Skin of body (tissue), 3 donors: ENCODE measurements at places on chromosomes 4 and X.

DNA sequence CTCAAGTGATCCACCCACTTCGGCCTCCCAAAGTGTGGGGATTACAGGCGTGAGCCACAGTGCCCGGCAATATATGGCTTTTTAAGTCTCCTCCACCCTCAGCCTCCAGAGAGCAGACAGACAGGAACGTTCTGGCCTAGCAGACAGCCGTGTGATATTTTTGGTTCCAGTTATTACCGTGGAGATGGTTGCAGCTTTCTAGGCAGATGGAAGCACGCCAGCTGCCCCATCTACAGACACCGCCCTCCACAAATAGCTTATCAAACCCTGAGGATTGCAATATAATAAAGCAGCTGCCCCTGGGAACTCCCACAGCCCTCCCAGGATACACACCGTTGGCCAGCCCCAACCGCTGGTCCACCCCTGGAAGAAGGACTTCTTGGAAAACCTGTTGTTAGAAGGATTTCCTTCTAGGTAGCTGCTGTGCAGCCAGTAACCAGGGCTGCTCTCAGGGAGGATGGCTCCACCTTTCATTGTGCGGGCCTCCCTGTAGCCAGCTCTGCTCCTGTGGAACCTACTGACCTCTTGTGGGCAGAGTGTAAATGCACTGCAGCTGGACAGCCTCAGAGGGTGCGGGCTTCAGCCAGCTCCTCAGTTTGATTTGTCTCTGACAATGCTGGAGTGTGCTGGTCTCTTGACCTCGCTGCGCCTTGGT, 44.0 kb downstream of the SLC25A5 start:
- DNase-seq: no peak

GRCh38 chrX:129086802-129087201, 436.5 kb downstream of the SMARCA1 start:
- no peak for DNase-seq

GRCh38 chr4:183919141-183919540, 14.0 kb downstream of the STOX2 start:
- peak; percentile 4 for DNase-seq

GRCh38 chr4:58941286-58941685, 1831.1 kb upstream of the IGFBP7 start:
- no peak for DNase-seq

- peak; percentile 82 for DNase-seq
These were observed 92.9 kb downstream of the EGF start for GRCh38 chr4:110005461-110006056.

DNA sequence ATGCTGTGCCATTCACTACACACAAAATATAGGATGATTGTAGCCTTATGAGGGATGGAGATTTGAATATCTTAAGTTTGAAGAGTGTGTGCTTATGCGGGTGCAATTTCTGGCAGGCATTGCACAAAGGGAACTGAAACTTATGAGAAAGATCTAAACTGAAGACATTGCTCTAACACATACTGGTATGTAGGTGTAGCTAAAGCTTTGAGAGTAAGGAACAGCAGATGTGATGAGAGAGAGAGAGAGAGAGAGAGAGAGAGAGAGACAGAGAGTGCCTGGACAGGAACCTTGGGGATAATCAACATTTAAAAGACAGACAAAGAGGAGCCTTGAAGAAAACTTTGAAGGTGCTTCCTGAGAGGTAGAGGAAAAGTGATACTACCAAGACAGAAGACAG, 379.7 kb downstream of the SPRY1 start:
- no peak for DNase-seq

- no peak for DNase-seq
These were observed 77.3 kb upstream of the TMEM164 start for GRCh38 chrX:109925656-109926055.

DNA sequence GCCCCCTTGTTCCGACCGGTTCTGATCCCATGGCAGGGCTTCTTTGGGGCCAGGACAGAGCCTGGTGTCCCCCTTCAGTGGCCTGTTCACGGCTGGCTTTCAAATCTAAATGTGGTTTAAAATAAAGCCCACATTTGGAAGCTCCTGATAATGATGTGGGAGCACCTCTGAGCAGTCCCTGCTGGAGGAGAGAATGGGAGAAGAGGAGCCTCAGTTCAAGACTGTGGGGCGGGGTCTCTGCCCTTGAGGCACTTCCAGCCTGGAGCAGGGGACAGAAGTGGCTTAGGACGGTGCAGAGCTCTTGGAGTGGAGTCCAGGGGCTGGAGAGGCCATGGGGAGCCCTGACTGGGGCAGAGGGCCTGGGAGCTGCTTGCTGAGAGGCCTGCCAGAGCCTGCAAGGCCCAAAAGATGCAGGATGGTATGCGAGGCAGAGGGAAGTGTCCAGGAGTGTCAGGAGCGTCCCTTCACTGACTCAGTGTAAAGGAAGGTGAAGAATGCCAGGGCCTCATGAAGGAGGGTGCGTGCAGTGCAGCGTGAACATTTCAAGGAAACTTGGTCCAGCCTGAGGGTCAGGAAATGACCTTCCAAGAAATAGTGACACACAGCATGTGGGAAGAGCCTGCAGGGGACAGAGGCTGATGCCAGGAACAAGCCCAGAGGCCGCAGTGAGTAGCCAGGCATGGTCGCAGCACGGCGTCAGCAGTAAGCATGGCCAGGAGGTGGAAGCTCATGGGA, 21.1 kb upstream of the TADA2B start:
- no peak for DNase-seq

DNA sequence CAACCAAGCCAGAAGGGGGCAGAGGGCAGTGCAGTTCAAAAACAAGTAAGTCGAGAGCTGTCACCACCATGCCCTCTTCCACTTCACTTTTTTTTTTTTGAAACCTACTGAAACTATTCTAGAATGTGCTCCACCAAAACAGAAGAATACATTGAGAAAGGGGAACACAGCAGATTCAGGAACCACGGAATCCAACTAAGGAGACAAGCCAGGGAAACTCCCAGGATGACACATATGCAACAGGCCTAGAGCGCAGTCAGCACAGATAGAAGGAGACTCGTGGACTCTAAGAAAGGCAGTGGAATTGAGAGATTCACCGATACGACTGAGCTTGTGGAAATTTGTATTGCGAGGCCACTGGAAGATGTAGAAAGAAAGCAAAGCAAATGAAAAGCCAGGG, 66.1 kb downstream of the PHKA2 start:
- DNase-seq: no peak

DNA sequence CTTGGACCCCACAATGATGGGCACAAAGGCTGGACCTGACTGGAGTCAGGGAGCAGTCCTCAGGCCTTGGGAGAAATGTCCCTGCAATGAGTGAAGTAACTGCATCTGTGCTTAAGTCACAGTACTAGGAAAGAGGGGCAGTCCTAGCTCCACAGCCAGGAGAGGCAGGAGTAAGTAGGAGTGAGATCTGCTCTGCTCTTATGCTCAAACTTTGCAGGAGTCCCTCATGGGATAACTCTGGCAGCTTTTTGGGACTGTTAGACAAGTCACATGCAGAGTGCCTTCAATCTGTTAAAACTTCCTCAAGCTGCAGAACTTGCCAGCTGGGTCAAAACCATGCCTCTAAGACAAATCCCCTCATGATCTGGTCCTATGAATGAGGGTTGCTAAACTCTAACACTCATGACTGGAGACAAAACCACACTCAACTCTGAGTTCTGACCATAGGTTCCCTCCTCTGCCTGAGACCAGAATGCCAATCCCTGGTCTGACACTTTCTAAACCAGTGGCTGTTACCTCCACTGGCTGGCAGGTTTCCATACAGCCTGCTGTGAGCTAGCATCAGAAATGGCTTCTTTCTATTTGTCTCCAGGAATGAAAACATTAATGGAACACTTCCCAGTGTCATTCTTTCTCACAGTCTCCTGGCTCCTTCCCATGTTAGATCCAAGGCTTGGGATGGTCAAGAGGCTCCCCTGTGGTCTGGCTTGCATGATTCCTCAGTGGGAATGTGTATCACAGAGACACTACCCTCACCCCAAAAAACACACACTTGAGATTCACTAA, 819.3 kb downstream of the PCDH7 start:
- no peak for DNase-seq

- DNase-seq: no peak
These were observed 325.2 kb downstream of the NR3C2 start for GRCh38 chr4:148116969-148117368.

- no peak for DNase-seq
These were observed 124.1 kb downstream of the SNCA start for GRCh38 chr4:89712827-89713226.

GRCh38 chrX:39903343-39903742, 194.4 kb downstream of the BCOR start:
- no peak for DNase-seq

- DNase-seq: no peak
These were observed 112.9 kb upstream of the NHS start for GRCh38 chrX:17262123-17262522.

DNA sequence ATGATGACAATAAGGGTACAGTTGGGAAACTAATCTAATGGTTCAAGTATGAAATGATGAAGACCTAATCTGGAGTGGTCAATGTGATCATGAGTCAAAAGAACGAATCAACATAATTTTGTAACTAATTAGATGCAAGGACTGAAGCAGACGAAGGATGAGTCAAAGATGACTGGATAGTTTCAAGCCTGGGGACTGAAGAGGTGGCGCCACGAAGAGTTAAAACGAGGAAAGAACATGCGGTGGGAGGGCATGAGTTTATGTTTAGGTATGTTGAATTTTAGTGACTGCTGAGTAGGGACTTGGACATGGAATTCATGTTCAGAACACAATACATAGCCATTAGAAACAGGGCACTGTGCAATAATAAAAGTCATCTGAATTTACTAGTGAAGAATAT, 221.5 kb upstream of the FAM241A start:
- no peak for DNase-seq

- no peak for DNase-seq
These were observed 247.5 kb downstream of the CRLF2 start for GRCh38 chrX:964831-965416.

DNA sequence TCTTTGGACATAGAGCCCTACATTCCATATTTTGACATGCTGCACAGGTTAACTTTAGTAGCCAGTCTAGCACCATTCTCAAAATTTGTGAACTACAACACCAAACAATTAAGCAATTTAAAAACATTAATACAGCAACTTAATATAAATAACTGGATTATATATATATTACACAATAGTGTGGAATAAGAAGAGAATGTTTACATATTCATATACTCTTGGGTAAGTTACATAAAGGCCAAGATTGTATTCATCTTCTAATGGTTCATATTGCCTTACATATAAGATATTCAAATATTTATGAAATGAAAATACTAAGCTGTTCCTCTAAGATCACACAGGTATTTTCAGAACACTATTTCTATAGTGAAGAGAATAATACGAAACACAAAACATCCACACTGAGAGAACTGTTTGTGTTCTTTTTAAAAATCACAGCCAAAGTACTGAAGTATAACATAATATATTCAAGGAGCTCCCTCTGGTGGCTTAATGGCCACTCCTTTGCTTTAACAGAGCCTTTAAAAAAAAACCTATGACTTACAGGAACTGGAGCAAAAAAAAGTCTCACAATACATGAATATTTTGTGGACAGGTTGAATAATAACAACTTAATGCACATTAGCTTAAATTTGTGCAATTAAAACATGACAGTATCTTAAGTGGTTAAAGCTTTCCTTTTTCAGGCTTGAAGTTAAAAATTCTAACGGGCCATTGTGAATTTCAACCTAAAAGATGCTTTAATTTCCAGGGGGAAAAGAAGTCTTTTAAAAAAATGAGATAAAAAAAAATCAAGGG, 46.2 kb downstream of the NEK1 start:
- peak; percentile 24 for DNase-seq

DNA sequence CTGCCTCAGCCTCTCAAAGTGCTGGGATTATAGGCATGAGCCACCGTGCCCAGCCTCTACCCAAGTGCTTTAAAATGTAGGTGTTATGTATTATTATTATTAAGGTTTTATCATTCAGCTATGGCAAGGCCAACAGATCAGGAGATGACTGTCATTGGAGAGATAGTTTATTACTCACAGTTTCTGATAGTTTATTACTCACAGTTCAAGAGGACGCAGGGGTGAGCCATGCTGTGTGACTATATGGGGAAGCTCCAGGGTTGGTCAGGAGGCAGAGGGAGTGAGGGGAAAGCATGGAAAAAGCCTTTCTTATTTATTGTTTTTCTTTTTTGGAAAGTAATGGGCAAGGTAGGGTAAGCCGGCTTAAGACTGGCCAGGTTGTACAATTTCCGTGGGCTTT, 25.4 kb upstream of the ARSD start:
- DNase-seq: no peak

- DNase-seq: peak; percentile 15
These were observed 100.8 kb upstream of the TENM3 start for GRCh38 chr4:182142176-182143085.

- no peak for DNase-seq
These were observed 11.6 kb upstream of the TMEM128 start for GRCh38 chr4:4259484-4260100.

DNA sequence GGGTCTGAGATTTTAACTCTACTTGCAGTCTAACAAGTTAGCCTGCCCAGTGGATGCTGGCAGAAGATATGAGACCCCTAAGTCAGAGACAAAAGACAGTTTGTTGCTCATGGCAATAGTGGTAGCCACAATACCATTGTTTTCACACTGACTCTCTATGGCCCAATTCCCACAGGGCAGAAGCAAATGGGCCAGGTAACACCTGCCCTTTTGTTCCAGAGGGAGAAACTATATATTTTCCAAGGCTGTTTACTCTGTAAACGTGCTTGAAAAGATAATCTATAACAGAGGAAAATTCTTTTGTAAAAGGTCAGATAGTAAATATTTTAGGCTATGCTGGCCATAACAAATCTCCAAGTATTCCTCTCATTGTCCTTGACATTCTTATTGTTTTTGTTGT, 57.2 kb upstream of the NPNT start:
- no peak for DNase-seq

- DNase-seq: no peak
These were observed 60.8 kb downstream of the SUPT20HL2 start for GRCh38 chrX:24253030-24253429.

DNA sequence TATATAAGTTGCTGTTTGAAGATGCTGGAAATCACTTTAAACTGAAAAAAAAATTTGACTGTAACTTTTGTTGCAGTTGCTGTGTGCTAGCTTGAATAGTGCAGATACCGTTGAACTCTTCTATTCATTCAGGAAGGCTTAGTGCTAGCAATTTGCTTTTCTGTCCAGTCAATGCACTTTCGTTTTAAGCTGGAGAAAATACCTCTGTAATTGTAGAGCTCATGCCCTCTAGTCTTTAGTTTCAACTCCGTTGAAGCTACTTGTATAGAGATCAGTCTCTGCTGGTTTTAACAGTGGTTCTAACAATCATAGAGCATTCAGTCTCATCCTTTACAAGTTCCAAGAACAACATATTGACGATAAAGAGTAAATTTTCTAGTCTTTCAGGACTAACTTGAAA, 49.0 kb upstream of the TRPC3 start:
- DNase-seq: no peak

- no peak for DNase-seq
These were observed 21.5 kb downstream of the RWDD4 start for GRCh38 chr4:183637461-183637860.

GRCh38 chr4:186586205-186586604, 30.8 kb upstream of the MTNR1A start:
- no peak for DNase-seq

- peak; percentile 1 for DNase-seq
These were observed 854 bp downstream of the RNF113A start for GRCh38 chrX:119870626-119871131.
